A172 (cell line): ENCODE measurements at places on chromosomes 13 and 19. TPM values are rescaled to one million over a fixed set of nuclear protein-coding genes. Genes with fewer than 3 reads are reported as not detected.

- DNase-seq, result no peak
Observed at GRCh38 chr19:46992699-46993535, 26.7 kb upstream of the NPAS1 start.

GRCh38 chr19:49863935-49864320 is 3.4 kb downstream of the PNKP start:
- DNase-seq, result no peak

DNA sequence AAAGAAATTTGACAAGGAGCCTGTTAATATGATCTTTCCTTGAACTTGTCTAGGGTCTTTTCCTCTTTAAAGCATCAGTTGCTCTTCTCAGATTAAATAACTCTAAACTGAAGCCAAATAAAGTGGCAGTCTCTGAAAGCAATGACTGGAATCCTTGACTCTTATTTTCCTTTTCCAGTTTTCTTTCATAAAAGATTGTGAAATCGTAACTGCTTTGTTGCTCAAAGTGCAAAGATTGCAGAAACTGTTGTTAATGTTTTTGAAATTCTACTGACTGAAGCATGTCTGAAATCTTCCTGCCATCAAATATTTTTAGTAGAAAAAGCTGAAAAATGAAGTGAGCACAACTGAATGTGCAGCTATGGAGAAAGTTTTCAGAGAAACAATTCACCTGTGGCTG is 1.9 kb downstream of the NHLRC3 start:
- DNase-seq, result no peak

DNA sequence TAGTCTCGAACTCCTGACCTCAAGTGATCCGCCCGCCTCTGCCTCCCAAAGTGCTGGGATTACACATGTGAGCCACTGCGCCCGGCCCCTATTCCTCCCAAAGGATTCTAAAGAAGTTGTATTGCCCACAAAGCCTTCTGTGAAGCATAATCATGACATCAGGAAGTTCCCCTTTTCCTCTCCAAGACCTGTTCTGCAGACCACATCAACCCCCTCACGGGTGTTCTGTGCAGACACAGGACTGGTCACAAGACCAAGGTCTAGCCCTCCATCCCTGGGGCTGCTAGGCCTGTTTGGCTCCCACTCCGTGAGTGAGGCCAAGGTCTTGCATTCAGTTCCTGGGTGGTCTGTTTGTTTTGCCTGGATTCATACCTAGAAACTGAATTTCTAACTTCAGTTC is 178.1 kb downstream of the FLT1 start:
- no peak for DNase-seq

DNA sequence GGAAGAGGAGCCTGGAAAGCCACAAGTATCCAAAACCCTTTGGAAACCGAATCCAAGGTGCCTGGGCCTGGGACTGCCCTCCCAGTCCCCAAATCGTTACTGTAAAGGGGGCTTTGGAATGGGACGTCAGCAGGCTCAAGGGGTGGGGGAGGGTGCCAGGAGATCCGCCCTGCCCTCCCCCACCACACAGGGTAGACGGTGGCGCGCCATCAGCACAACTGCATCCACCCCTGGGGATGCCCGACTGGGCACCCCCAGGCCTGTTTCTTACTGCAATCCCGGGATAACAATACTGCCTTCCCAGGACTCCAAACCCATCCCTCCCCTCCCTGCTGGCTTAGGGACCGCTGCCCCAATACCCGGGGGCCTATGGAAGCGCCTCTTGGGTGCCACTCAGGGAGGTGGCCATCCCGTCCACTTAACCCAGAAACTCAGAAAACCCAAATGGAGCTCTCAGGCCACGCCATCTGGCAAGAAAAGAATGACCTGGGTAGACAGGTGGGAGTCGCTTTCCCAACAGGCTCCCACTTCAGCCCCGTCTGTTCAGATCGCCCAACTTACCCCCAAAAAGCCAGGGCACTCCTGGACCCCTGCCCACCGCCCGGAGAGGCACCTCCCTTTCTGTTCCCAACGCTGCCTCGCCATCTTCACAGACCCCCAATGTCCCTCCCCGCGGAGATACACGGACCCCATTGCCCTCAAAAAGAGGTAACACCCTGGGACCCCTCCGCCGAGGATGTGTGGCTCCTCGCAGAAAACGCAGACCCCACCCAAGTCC is 2.4 kb downstream of the KLF16 start:
- no peak for DNase-seq

DNA sequence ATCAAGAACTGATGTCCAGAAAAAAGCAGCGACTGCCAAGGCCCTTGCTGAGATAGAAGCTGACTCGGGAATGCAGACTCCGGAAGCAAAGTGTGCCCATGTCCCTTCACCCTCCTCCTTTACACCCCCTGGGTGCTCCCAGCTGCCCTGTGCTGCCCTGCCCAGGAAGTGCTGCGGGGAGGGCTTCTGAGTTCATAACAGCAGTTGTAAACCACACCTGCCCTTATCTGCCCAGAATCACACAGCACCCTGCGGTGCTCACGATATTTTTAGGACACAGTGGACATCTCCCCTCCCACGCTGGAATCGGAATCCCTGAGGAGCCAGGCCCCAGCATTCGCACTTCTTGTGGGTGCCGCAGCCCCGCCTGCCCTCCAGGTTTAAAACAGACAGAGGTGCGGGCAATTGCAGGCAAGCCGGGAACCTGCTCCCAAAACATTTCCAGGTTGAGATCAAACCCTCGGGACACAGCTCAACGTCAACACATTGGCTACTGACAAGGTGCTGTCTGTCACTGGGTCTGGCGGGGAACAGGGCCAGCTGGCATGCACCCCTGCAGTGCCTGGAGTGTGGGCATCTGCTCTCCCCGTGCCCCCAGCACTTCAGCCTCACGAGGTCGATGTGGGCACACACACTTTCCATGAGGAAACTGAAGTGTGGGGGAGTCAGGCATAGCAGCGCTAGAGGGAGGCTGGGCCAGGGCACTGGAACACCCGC is 36.8 kb downstream of the RAB20 start:
- DNase-seq, result peak; percentile 83

DNA sequence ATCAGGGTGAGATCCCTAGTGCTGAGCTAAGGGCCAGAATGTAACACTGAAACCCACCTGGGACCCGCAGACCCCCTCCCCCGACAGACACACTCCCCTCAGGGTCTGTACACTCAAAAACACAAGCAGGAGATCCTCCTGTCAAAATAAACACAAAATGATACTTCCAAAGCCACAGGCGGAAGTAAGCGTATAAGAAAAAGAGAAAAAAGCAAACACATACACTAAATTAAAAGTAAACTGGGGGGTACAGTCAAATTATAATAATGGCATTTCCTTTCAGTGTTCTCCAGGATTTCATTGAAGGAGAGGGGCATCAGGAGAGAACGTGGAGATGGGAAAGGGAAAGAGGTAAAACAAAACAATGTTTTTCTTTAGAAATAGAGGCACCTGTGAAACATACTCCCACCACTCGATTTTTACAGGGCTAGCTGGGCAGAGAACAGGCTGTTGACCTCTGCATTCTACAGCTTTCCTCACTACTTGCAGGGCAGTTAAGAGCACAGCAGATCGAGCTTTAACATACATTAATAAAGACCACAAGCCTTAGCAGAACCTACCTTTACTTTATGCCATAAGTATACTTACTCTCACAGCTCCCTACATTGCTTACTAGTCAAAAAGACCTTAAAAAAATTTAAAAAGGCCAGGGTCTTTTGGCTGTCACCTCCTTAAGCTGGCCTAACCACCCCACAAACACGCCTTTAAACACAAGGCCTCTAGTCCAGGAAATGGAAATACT is 5.3 kb downstream of the ZIC5 start:
- no peak for DNase-seq

DNA sequence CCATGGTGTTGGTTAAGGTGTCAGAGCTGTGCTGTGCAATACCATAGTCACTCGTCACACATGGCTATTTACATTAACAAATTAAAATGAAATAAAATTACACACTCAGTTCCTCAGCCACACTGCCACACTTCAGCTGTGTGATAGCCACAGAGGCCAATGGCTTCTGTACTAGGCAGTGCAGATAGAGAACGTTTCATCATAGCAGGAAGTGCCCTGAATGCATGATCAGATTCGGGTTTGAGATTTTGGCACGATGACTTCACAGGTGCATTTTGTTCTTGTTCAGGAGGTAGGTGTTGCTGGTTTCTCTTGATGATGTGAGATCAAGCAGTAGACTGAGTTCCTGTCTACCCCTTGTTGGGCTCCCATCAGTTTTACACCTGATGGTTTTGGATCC is 6.5 kb downstream of the ARMC6 start:
- no peak for DNase-seq

- DNase-seq, result no peak
Observed at GRCh38 chr13:114259374-114259773, 22.0 kb upstream of the UPF3A start.

GRCh38 chr19:916645-917322 is 349 bp upstream of the KISS1R start:
- DNase-seq, result no peak

- no peak for DNase-seq
Observed at GRCh38 chr19:47529018-47529742, 14.3 kb upstream of the NAPA start.

DNA sequence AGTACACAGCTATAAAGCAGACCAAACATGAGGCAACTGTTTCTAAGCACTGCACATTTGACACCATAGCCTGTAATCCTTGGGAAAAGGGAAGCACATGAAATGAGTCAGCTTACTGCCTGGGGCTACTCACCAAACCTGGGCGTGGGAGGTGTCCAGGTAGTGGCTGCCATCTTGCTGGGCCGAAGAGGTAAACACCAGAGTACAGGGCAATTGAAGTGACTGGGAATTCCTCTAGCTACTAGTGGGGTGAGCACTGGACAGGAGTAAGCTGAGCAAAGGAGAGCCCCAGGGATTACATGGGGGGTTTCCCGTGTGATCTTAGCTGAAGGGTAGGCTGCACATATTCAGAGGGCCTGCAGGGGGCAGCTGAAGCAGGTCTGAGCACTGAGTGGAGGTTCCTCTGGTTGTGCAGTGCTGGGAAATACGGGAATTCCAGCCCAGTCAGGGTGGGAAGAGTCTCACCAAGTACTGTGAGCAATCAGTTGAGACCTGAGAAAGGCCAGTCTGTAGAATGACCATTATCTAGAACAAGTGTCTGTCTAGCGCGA is 140.5 kb downstream of the SLC7A1 start:
- DNase-seq, result peak; percentile 25

DNA sequence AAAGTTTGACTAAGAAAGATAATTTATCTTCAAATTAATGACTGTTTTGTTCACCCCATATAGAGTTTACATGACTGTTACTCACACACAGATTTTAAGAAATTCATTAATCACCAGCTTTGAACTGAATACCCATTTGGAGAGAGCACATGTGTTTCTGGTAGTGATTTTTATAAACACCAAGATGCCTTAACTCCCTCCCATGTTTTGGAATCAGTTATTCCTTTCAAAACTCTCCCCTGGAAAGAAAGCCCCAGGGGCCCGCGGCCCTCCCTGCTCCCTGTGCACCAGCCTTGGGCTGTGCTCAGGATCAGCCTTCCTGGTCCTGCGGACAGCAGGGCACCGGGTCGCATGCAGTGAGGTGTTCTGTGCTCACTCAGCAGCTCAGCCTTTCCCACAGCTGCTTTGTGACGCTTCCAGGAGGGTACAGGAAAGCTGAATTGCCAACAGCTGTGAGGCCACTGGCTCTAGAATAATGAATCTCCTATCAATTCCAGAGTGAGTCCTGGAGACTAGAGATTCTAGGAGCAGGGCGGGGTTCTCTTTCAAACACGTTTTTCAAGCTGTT is 483.2 kb downstream of the EFNB2 start:
- no peak for DNase-seq

GRCh38 chr13:46507981-46508380 is 45.0 kb upstream of the LRCH1 start:
- peak; percentile 14 for DNase-seq

- peak; percentile 91 for DNase-seq
Observed at GRCh38 chr19:38039966-38040365, 133.0 kb downstream of the SIPA1L3 start.

GRCh38 chr13:49996161-49996915 is 504 bp upstream of the TRIM13 start:
- peak; percentile 54 for DNase-seq

- no peak for DNase-seq
Observed at GRCh38 chr13:60111691-60112090, 52.0 kb downstream of the DIAPH3 start.

GRCh38 chr13:35470671-35471661 is 5.5 kb downstream of the MAB21L1 start:
- DNase-seq, result no peak

DNA sequence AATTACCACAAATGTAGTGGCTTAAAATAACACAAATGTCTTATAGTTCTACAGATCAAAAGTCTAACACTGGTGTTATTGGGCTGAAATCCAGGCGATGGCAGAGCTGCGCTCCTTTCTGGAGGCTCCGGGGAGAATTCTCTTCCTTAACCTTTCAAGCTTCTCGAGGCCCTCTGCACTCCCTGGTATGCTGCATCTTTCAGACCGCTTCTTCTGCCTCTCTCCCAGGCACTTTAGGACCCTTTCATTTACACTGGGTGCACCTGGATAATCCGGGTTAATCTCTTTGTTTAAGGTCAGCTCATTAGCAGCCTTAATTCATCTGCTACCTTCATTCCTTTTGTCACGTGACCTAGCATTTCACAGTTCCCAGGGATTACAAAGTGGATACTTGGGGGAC is 211.3 kb upstream of the RFC3 start:
- no peak for DNase-seq

- DNase-seq, result peak; percentile 3
Observed at GRCh38 chr13:100789968-100790367, 115.4 kb upstream of the TMTC4 start.

GRCh38 chr13:97211300-97211699 is 10.8 kb upstream of the MBNL2 start:
- no peak for DNase-seq

DNA sequence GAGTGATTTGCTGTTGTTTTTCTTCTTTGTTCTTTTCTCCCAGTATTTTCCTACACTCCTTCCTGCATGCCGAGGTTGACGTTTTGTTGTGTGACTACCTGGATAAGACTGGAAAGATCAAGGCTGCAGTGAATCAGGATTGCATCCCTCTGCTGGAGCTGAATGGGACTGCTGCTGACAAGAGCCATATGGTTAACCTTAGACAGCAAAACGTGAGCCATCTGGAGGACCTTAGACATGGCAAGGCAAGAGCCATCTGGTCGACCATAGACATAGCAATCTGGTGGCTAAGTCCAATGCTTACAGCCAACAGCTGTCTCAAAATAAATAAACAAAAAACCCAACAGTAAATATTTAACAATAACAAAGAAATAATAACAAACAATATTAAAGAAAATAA is 42.6 kb upstream of the ZNF91 start:
- no peak for DNase-seq

DNA sequence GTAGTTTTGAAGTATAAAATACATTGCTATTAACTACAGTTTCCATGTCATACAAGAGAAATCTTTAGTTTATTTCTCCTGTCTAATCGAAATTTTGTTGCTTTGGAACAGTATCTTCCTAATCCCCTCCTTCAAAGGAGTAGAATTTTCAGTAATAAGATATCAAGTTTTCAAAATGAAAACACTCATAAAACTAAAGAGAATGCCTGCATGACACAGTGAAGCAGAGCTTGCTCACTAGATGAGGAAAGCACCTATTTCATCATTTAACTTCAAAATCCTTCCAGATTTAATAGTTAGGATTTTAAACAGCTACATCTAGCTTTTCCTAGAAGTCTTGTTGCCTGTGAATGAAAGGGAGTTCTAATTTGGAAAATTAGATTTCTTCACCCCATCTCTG is 80.8 kb downstream of the TNFSF11 start:
- no peak for DNase-seq

The INAFM1 gene
- 0.19 and 0.41 TPM in 2 replicates for total RNA-seq

The LILRA1 gene
- total RNA-seq, result not detected in 2 replicates

The PRSS57 gene
- not detected in 2 replicates for total RNA-seq

The NLRP11 gene
- total RNA-seq, result 2.5 and 4.9 TPM in 2 replicates

The FARP1 gene
- 16.4 and 18.2 TPM in 2 replicates for total RNA-seq

The SOX1 gene
- not detected in 2 replicates for total RNA-seq

The SPRED3 gene
- total RNA-seq, result 2.4 and 2.8 TPM in 2 replicates

The IL11 gene
- total RNA-seq, result 8.4 and 9.4 TPM in 2 replicates

The TNFAIP8L1 gene
- total RNA-seq, result 7.5 and 9.5 TPM in 2 replicates
